ENCODE measurements at places on chromosomes 7 and 10.

- no peak for DNase-seq
These were observed 73.3 kb downstream of the MCU start for GRCh38 chr10:72765051-72765745.

DNA sequence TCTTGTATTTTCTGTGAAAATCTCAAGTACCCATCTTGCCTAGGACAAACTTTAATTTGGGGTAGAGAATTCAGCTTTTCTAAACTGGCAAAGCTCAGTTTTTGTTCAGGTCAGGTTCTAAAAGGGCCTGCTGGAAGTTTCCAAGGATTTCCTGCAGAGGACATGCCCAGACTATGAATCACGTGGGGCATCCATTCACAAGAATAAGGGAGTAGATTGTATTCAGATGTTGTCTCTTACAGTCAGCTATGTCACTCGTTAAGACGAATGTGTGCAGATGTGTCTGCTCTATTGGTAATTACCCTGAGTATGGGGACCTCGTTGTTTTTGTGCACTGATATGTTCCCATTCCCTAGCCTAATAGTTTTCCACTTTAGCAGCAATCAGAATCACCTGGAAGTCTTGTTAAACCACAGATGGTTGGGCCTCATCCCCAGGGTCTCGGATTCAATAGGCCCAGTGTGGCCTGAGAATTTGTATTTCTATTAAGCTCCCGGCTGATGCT lies 81.0 kb upstream of the ITPRID1 start:
- DNase-seq = no peak

DNA sequence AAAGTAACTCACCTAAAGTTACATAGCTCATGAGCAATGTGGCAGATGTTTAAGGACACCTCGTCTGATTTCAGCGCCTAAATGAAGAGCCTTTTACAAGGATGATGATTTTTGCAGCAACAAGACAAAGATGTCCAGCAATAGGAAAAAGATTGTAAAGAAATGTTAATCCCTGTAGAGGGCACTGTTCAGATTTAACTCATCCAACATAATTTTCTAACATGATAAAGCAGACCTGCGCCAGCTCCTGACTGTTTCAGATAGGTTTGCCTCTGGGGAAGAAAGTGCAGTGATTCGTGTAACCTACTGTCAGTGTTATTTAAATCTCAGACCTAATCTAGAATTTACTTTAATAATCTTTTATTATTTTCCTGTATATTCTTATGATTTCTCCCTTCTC lies 595.2 kb downstream of the AUTS2 start:
- DNase-seq = no peak

DNA sequence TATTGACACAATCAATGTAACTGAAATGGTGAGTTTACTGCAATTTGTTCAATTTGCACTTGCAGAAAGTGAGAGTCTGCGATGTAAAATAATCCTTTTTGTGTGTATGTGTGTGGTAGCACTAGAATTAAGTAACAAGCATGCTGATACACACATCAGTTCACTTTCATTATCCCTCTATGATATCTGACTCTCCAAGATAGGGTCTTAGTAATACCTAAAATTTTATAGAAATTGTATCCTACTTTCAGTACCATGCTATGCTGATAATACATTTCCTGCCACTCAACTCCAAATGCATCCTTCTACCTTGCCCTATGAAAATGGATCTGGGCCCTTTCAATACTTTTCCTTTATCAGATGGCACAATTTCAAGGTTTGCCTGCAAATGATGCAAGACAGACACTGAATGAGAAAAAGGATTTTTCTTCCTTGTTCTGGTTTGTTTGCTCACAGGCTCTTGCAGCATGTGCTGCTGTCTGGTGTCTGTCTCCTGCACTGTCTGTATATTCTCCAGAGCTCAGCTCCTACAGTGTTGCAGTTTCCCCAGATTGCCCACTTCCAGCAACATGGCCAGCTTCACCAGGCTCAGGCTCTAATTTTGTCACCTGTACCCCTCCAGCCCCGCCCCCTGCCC lies 297.9 kb upstream of the HGF start:
- DNase-seq = no peak

GRCh38 chr7:153190452-153190851 lies 430.9 kb downstream of the ACTR3B start:
- no peak for DNase-seq

- DNase-seq = no peak
These were observed 98.5 kb downstream of the WDR11 start for GRCh38 chr10:120949609-120950031.

GRCh38 chr7:150992833-150993302 lies 2.1 kb downstream of the NOS3 start:
- DNase-seq = peak; percentile 26

GRCh38 chr10:7763929-7764328 lies 23.9 kb downstream of the KIN start:
- no peak for DNase-seq

DNA sequence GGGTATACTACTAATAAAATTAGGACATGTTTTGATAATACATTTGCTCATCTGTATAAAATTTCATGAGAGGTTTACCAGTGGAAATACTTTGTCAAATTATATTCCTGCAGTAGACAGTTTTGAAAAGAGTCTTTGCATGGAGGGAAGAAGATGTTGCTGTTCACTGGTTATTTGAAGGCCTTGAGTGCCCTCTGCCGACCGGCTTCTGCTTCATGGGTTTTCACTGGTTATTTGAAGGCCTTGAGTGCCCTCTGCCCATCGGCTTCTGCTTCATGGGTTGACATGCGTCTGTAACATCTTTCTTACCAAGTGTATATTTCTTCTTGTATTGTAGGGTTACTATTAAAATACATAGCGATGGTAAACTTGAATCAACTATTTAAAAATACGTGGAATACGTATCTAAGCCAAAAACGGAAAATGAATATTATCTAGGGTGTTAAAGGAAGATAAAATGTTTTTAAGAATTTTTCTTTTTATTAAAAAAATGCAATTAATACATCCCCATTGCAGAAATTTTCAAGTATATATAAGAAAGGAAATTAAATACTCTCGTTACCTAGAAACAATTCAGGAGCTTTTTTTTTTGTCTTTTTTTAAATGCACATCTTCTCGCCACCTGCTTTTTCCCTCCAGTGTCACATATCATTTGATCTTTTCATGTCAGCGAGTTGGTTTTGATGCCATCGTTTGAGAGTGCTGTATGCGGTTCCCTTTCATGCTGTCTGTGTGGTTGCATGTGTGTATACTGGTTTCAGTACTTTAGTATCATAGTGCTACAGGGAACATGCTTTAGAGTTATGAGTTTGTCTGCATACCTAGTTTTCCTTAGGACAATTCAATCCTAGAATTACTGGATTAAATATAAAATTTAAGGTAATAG lies 73.4 kb downstream of the SHH start:
- peak; percentile 76 for DNase-seq

GRCh38 chr7:39091145-39091544 lies 113.4 kb downstream of the POU6F2 start:
- no peak for DNase-seq

GRCh38 chr10:29322918-29323317 lies 34.0 kb downstream of the LYZL1 start:
- no peak for DNase-seq

DNA sequence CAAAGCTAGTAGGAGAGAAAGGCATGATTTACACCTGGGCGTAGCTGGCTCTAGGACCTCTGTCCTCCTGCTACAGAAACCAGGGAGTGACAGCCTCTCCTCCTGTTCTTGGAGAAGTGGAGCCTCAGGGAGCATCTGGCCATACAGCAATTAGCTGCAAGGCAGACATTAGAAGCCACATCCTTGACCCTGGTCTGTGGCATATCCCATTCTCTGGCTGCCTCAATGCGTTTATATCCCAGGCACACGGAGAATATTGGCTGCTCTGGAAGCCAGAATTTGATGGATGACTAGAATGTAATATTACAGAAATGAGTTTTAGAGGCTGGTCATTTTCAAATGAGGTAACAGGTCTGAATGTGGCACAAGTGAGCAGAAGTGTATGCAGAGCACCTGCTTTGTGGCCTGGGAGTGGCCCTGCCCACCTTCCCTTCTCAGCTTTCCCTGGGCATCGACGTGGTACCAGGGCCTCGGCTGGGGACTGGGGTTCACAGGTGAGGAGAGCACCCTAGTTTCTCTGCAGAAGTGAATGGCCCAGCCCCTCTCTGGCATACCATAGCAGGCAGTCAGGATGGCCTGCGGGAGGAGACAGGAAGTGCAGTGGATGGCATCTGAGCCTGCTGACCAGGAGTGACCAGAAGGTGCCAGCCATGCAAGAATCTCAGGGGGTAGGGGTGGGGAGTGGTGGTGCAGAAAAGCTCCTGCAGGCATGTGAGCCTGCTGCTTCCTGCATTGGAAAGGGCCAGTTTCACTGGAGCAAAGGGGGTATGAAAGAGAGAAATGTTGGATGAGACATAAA lies 367.2 kb upstream of the ZNF32 start:
- no peak for DNase-seq

- no peak for DNase-seq
These were observed 38.8 kb upstream of the ZRANB1 start for GRCh38 chr10:124903111-124903510.

DNA sequence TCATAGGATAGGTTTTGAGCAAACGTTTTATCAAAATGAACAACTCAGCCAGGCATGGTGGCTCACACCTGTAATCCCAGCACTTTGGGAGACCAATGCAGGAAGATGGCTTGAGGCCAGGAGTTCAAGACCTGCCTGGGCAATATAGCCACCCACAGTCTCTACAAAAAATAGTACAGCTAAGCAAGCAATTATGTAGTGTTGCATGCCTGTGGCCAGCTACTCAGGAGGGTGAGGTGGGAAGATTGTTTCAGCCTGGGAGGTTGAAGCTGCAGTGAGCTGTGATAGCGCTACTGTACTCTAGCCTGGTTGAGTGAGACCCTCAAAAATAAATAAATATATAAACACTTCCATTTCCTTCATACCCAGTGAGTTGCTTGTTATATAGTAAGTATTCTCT lies 67.1 kb downstream of the LSMEM1 start:
- no peak for DNase-seq

Data from CD4-positive, alpha-beta T cell treated with Interleukin-6 for 4 hours (primary cell).